ENCODE measurements at places on chromosomes 1 and 21.
A peak's percentile ranks its signal among the peaks of the same experiment; 100 is the strongest.

GRCh38 chr1:2258996-2259395 lies 30.9 kb downstream of the SKI start:
- peak; percentile 40 for DNase-seq

GRCh38 chr1:236516929-236517704 lies 6.7 kb upstream of the LGALS8 start:
- no peak for DNase-seq

GRCh38 chr1:240888039-240888786 lies 276.3 kb upstream of the GREM2 start:
- no peak for DNase-seq

GRCh38 chr1:42086146-42086545 lies 67.1 kb upstream of the GUCA2B start:
- no peak for DNase-seq

DNA sequence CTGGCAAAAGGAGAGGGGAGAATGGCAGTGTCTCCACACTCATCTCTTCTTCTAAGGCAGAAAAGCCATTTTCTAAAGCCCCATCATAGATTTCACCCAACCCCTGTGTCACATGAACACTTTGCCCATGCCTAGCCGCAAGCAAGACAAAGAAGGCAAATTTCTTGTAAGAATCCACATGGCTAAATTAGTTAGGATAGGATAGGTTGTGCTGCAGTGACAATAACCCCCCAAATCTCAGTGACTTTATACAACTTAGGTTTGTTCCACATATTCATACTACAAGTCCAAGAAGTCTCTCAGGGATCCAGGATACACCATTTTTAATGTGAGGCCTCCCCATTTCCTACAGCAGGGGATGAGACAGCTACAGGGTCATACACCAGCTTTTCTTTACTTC lies 40.8 kb downstream of the MIS18A start:
- DNase-seq = no peak

DNA sequence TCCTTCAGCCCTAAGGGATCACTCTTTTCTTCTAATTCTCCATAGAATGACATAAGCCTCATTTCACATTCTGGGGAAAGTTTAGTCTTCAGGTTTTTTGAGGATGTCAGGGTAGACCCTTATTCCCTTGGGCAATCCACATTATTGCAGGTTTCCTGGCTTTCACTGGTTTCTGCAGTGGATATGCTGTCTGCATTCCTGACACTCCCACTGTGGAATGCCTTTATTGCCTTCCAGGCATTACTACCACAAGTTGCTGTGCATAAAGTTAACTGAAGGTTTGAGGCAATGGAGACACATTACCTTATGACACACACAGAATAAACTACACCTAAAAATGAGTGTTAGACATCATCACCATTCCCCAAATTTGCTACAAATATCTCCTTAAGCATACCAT lies 12.7 kb downstream of the FASLG start:
- DNase-seq = no peak

- DNase-seq = peak; percentile 11
Measured at GRCh38 chr1:206685334-206685768, 646 bp downstream of the MAPKAPK2 start.
